HS-5 (cell line): ENCODE measurements at places on chromosomes 4 and X.

- DNase-seq: no peak
These were observed 15.8 kb upstream of the SPCS3 start for GRCh38 chr4:176303938-176304337.

DNA sequence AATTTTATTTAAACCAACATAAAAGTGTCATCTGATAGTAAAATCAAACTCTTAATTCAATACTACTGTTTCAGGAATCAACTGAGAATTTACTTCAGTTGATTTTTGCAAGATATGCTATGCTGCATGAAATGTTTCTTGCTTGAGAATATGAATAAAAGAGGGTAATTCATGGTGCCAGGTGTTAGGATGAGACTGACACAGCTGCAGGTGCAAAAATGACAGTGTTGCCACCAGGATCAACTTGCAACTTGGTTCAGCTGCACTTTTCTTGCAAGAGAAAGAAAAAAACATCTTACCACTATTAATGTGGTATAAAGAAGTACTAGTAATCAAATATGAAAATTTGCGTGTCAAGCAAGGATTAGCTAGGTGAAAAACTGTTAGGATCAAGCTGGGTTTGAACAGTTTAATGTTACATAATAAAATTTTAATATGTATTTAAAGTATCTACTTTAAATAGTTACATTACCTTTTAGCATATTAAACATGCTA lies 49.7 kb downstream of the CHIC2 start:
- no peak for DNase-seq

DNA sequence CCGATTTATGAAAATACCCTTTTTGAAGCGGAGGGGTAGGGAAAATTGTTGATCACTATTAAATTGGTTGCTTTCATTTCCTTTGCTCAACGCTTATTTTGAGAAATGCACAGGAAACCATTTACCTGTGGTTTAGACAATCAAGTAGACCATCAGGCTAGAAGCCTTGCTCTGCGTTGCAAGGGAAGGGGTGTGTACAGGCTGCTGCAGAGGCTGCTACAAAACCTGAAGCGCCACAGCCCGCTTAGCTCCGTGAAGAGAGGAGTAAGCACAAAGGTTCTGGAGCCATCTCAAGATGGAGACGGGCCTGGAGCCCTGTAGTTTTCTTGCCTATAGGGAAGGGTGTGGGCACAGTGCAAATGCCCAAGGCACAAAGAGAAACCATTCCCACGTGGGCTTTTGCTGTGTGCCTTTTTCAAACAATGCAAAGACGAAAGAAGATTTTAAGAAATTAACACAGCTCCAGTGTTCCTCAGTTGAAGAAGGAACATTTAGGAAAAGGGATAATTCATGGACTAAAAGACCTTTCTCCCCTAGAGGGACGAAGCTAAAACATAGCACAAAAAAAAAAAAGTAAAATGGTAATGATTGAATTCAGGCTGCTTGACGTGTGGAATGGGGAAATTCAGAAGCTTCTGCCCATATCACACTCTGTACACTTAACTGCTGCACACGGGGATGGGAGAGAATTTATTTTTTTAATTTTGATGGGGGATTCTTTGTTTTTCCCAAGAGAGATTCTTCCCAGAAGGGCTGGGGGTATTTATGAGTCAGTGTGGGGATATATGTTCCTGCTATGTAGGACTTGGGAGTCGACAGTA lies 3.5 kb downstream of the TMSB4X start:
- peak; percentile 57 for DNase-seq

GRCh38 chr4:185479507-185479971 lies 8.0 kb upstream of the CCDC110 start:
- no peak for DNase-seq

GRCh38 chrX:13427441-13428052 lies 107.7 kb upstream of the ATXN3L start:
- DNase-seq: no peak

- DNase-seq: peak; percentile 65
These were observed 57.0 kb upstream of the GRPEL1 start for GRCh38 chr4:7124689-7125442.
